ENCODE measurements at places on chromosomes 7 and 10. TPM values are rescaled to one million over a fixed set of nuclear protein-coding genes. Genes with fewer than 3 reads are reported as not detected.

- H3K27me3 ChIP-seq, result peaks cover 18% of the 10 kb centered on the region
- no peaks in the 10 kb centered on the region for H3K36me3 ChIP-seq
- DNase-seq, result no peak
- H3K4me1 ChIP-seq, result peaks cover 11% of the 10 kb centered on the region
These were observed 102.5 kb downstream of the TRIL start for GRCh38 chr7:28855538-28856217.

DNA sequence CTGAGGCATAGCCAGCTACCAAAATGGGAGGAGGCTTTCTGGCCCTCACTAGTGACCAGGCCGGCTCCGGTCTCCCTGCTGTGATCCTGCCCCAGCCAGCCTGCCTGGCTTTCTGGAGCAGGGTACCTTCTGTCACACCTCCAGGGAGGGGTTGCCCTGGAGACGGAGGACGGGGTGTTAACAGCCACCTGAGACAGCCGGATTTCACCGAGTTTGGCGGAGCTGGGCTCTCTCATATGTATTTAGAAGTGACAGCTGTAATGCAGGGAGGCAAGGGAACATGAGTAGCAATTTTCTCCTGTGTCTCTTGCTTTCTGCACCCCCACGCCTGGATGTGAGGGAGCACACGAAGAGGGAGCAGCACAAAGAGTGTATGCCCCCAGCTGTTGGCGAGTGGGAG is 473.3 kb downstream of the PLXNA4 start:
- no peaks in the 10 kb centered on the region for H3K36me3 ChIP-seq
- H3K27me3 ChIP-seq, result no peaks in the 10 kb centered on the region
- H3K4me1 ChIP-seq, result peaks cover 3% of the 10 kb centered on the region
- no peak overlapping the region for H3K4me3 ChIP-seq

GRCh38 chr7:81583090-81583489 is 186.8 kb downstream of the HGF start:
- H3K27ac ChIP-seq, result no peak overlapping the region
- no peaks in the 10 kb centered on the region for H3K27me3 ChIP-seq
- no peaks in the 10 kb centered on the region for H3K4me1 ChIP-seq
- no peak for DNase-seq

Gene FAM25G
- not detected for total RNA-seq

GRCh38 chr10:15550950-15551349 is 168.8 kb downstream of the ITGA8 start:
- no peak overlapping the region for H3K4me3 ChIP-seq
- no peak for DNase-seq
- no peak overlapping the region for H3K27ac ChIP-seq
- H3K36me3 ChIP-seq, result no peaks in the 10 kb centered on the region
- no peaks in the 10 kb centered on the region for H3K27me3 ChIP-seq
- H3K4me1 ChIP-seq, result peaks cover 3% of the 10 kb centered on the region

- H3K36me3 ChIP-seq, result no peaks in the 10 kb centered on the region
- no peaks in the 10 kb centered on the region for H3K4me1 ChIP-seq
- no peak overlapping the region for H3K27ac ChIP-seq
- DNase-seq, result no peak
- no peak overlapping the region for H3K4me3 ChIP-seq
These were observed 166.2 kb upstream of the TAC1 start for GRCh38 chr7:97565665-97566064.

- no peaks in the 10 kb centered on the region for H3K27me3 ChIP-seq
- H3K4me3 ChIP-seq, result peak overlapping the region; percentile 91
- peak overlapping the region; percentile 100 for H3K27ac ChIP-seq
These were observed 99.5 kb downstream of the HIP1 start for GRCh38 chr7:75639071-75639885.

Gene ZCWPW1
- 1.5 TPM for total RNA-seq

- H3K4me3 ChIP-seq, result peak overlapping the region; percentile 75
- H3K36me3 ChIP-seq, result peaks cover 3% of the 10 kb centered on the region
- DNase-seq, result no peak
- peaks cover 17% of the 10 kb centered on the region for H3K4me1 ChIP-seq
- H3K27me3 ChIP-seq, result no peaks in the 10 kb centered on the region
These were observed 263.0 kb downstream of the BAMBI start for GRCh38 chr10:28940158-28940888.

GRCh38 chr7:140403878-140404564 is at the start of gene RAB19:
TSS of gene RAB19 (plus strand) at chr7:140404058. CDS start at chr7:140407647, 3,589 bp downstream.
- H3K4me1 ChIP-seq, result peaks cover 27% of the 10 kb centered on the region
- H3K27ac ChIP-seq, result peak within 1 kb of the TSS; percentile 82
- peak; percentile 82 for DNase-seq
- no peaks in the 10 kb centered on the region for H3K27me3 ChIP-seq

Gene PLEKHS1
- not detected for total RNA-seq
